Thoracic aorta (tissue), 2 donors: ENCODE measurements at places on chromosomes 7 and 10. TPM values are rescaled to one million over a fixed set of nuclear protein-coding genes. Genes with fewer than 3 reads are reported as not detected.
A peak's percentile ranks its signal among the peaks of the same experiment; 100 is the strongest.

GRCh38 chr10:76040830-76041220 lies 609.4 kb downstream of the LRMDA start:
- no peak for DNase-seq
- H3K36me3 ChIP-seq = no peaks in the 10 kb centered on the region
- H3K27me3 ChIP-seq = no peaks in the 10 kb centered on the region
- no peak overlapping the region for H3K27ac ChIP-seq
- H3K4me1 ChIP-seq = peaks cover 1% of the 10 kb centered on the region

Gene PNLIPRP2
- total RNA-seq = 2.3 TPM

DNA sequence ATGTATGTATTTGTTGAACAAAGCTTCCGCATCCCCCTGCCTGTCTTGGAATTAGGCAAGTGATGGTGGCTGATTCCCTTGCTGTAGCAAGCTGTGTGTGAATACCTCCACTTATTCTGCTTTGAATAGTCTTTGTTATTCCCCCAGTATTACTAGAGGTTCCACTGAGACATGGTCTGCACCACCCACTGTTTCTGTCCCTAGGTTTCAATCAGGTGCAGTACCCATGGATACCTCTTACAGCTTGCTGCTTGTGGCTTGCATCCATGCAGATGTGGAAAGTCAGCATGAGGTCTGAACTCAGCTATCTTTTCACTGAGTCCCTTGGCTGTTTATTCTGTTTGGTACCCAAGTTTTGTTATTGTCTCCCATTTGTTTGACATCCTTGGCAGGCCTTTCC lies 447.4 kb downstream of the GRM8 start:
- H3K27ac ChIP-seq = no peak overlapping the region
- H3K27me3 ChIP-seq = no peaks in the 10 kb centered on the region
- no peaks in the 10 kb centered on the region for H3K4me1 ChIP-seq
- H3K36me3 ChIP-seq = no peaks in the 10 kb centered on the region
- DNase-seq = no peak

Gene A1CF
- not detected for total RNA-seq

GRCh38 chr10:103451091-103451813 lies 918 bp downstream of the CALHM2 start:
- H3K27ac ChIP-seq = peak overlapping the region; percentile 96
- DNase-seq = peak; percentile 40
- peak overlapping the region; percentile 91 for H3K4me3 ChIP-seq

DNA sequence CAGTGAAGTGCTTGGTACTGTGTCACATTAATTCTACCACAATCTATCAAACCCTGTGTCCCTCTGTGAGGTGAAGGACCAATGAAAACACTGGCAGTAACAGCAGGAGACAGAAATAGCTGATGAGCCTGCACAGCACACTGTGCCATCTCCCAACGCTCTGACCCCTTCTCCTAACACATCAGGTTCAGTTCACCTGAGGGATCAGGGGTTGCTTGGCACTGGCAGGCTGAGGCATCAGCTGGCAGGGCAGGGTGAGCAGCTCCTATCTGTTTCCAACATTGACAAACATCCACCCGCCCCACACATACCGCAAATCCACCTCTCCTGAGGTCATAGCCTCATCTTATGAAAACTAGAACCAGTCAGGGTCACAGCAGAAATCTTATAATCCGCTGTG lies 120.9 kb downstream of the ICA1 start:
- no peaks in the 10 kb centered on the region for H3K27me3 ChIP-seq
- no peak overlapping the region for H3K27ac ChIP-seq
- no peaks in the 10 kb centered on the region for H3K4me1 ChIP-seq
- no peak overlapping the region for H3K4me3 ChIP-seq
- DNase-seq = no peak

- DNase-seq = no peak
- H3K27ac ChIP-seq = no peak overlapping the region
- H3K4me1 ChIP-seq = peaks cover 12% of the 10 kb centered on the region
- H3K4me3 ChIP-seq = no peak overlapping the region
- H3K36me3 ChIP-seq = no peaks in the 10 kb centered on the region
- no peaks in the 10 kb centered on the region for H3K27me3 ChIP-seq
These were observed 141.6 kb upstream of the WNT16 start for GRCh38 chr7:121187222-121187621.

Gene HSPA14
- total RNA-seq = 16.0 TPM

DNA sequence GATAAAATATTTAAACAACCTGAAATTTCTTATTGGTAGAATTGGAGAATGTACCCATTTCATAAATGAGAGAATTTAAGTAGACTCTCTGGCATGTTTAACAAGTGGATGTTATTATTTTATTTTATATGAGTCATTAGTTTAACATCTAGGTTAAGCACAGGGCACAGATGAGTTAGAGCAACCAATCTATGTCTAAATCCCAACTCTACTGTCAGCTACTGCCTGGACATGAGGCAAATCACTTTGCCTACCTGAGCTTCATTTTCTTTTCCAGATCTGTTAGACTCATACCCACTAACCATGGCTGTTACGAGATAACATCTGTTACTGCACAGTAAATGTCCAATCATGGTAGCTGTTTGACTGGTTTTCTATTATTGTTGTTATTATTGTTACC lies 251.1 kb downstream of the INHBA start:
- H3K27ac ChIP-seq = no peak overlapping the region
- H3K27me3 ChIP-seq = no peaks in the 10 kb centered on the region
- no peak for DNase-seq
- H3K36me3 ChIP-seq = no peaks in the 10 kb centered on the region

GRCh38 chr10:75910032-75910431 lies 478.6 kb downstream of the LRMDA start:
- no peak for DNase-seq
- no peaks in the 10 kb centered on the region for H3K36me3 ChIP-seq
- no peak overlapping the region for H3K4me3 ChIP-seq
- H3K4me1 ChIP-seq = no peaks in the 10 kb centered on the region
- no peaks in the 10 kb centered on the region for H3K27me3 ChIP-seq
- no peak overlapping the region for H3K27ac ChIP-seq

DNA sequence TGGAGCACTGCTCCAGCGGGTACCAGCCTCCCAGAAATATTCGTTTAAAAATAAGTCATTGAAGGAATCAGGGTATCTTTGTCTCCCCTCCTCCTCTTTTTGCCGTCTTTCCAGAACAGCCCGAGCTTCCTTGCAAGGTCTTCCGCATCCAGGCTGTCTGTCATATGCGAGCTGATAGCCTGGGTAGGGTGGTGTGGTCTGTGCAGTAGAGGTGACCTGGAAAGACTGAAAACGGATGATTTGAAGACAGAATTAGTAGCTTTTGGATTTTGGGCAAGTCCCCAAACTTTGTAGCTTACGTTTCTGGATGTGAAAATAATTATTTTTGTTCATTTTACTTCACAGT lies 480 bp downstream of the VPS50 start:
- H3K36me3 ChIP-seq = no peaks in the 10 kb centered on the region
- no peak for DNase-seq
- no peaks in the 10 kb centered on the region for H3K27me3 ChIP-seq
- peak overlapping the region; percentile 84 for H3K4me3 ChIP-seq
- peaks cover 8% of the 10 kb centered on the region for H3K4me1 ChIP-seq

Gene HOXA7
- total RNA-seq = 0.28 TPM

GRCh38 chr10:80136134-80136571 lies 3.6 kb downstream of the PLAC9 start:
- no peak overlapping the region for H3K27ac ChIP-seq
- H3K4me1 ChIP-seq = peaks cover 35% of the 10 kb centered on the region
- H3K27me3 ChIP-seq = no peaks in the 10 kb centered on the region

Gene OR6B1
- not detected for total RNA-seq

DNA sequence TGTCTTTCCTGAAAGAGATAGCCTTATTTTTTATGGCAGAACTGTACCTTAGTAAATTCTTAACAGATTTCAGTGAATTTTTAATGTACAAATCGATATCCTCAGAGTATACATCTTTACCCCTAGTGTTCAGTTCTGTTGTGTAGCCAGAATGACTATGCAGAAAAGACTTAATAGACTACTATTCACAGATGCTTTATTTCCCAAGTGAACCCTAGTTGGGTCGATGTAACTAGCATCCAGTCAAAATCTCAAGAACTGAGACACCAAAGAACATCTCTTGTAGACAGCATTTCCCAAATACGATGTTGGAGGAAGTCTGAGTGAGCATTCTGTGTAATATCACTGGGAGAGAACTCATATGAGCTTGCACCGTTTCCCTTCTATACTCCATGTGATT lies 1.5 kb downstream of the AKR1C3 start:
- H3K4me3 ChIP-seq = peak overlapping the region; percentile 77
- DNase-seq = no peak
- peaks cover 3% of the 10 kb centered on the region for H3K4me1 ChIP-seq
- peak overlapping the region; percentile 77 for H3K27ac ChIP-seq

GRCh38 chr7:30178748-30179436 lies 44.1 kb downstream of the MTURN start:
- no peaks in the 10 kb centered on the region for H3K36me3 ChIP-seq
- DNase-seq = no peak
- H3K4me3 ChIP-seq = peak overlapping the region; percentile 24
- peak overlapping the region; percentile 54 for H3K27ac ChIP-seq

Gene MMRN2
- 49.4 TPM for total RNA-seq

Gene DTX2
- total RNA-seq = 19.1 TPM

DNA sequence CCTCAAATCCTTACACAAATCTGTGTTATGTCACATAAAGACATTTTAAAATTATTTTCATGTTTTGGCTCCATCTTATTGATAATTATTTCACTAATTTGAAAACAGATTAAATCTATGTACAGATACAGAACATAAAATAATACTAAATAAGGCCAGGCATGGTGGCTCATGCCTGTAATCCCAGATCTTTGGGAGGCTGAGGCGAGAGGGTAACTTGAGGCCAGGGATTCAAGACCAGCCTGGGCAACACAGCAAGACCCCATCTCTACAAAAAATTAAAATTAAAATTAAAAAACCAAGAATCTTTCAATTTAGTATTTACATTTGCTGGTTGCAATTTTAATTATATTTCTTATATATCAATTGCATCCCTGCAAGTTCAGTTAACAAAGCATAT lies 246.4 kb upstream of the MKLN1 start:
- no peak for DNase-seq
- no peaks in the 10 kb centered on the region for H3K27me3 ChIP-seq
- no peak overlapping the region for H3K4me3 ChIP-seq
- H3K4me1 ChIP-seq = peaks cover 43% of the 10 kb centered on the region
- no peaks in the 10 kb centered on the region for H3K36me3 ChIP-seq

DNA sequence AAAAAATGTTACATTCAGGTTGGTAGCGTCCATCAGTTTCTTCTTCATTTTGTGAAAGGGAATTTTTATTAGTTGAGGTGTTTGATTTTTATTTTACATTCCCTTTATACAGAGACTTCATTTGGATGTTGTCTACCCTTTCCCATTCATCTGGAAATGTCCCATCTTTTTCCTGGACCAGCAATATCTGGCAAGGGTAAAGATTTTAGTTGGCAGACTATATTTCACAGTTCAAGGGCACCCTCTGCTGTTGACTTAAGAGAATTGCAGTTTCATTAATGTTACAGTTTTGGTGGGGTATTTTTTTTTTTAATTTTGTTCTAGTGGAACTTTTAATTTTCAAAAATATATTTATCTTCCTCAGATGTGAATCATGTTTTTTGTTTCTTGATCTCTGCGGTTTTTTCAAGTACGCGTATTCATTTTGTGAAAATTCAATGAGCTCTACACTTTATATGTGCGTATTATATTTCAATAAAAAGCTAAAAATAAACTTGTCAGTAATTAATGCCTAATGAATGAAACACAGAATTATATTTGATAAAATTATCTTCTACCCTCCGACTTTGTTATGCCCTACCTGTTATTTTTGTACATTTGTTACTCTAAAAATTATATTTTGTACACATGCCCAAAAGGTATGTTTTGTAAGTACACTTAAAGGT lies 97.9 kb upstream of the KLF14 start:
- no peaks in the 10 kb centered on the region for H3K27me3 ChIP-seq
- no peaks in the 10 kb centered on the region for H3K36me3 ChIP-seq
- no peaks in the 10 kb centered on the region for H3K4me1 ChIP-seq
- no peak overlapping the region for H3K4me3 ChIP-seq
- no peak overlapping the region for H3K27ac ChIP-seq

GRCh38 chr7:47301657-47302295 lies 280.1 kb downstream of the TNS3 start:
- H3K27ac ChIP-seq = peak overlapping the region; percentile 34
- peaks cover 25% of the 10 kb centered on the region for H3K36me3 ChIP-seq
- H3K4me1 ChIP-seq = peaks cover 22% of the 10 kb centered on the region
- no peak for DNase-seq

Gene DUS4L
- total RNA-seq = 10.3 TPM

DNA sequence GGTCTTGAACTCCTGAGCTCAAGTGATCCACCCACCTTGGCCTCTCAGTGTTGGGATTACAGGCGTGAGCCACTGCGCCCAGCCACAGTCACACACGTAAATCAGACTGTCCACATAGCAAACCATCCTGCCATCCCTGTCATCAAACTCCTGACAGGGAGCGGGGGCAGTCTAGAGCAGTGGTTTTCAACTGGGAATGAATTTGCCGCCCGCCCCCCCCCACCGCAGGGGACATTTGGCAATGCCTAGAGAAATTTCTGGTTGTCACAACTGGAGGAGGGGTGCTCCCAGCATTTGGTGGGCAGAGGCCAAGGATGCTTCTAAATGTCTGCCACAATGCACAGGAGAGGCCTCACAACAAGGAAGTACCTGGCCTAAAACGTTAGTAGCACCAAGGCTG lies 24.1 kb downstream of the CAMK2G start:
- H3K36me3 ChIP-seq = peaks cover 50% of the 10 kb centered on the region
- H3K27me3 ChIP-seq = no peaks in the 10 kb centered on the region
- DNase-seq = no peak
- peak overlapping the region; percentile 96 for H3K27ac ChIP-seq
- peaks cover 62% of the 10 kb centered on the region for H3K4me1 ChIP-seq

GRCh38 chr7:51244053-51244452 lies 72.6 kb downstream of the COBL start:
- H3K27ac ChIP-seq = no peak overlapping the region
- no peaks in the 10 kb centered on the region for H3K27me3 ChIP-seq
- H3K4me3 ChIP-seq = no peak overlapping the region
- no peaks in the 10 kb centered on the region for H3K4me1 ChIP-seq

DNA sequence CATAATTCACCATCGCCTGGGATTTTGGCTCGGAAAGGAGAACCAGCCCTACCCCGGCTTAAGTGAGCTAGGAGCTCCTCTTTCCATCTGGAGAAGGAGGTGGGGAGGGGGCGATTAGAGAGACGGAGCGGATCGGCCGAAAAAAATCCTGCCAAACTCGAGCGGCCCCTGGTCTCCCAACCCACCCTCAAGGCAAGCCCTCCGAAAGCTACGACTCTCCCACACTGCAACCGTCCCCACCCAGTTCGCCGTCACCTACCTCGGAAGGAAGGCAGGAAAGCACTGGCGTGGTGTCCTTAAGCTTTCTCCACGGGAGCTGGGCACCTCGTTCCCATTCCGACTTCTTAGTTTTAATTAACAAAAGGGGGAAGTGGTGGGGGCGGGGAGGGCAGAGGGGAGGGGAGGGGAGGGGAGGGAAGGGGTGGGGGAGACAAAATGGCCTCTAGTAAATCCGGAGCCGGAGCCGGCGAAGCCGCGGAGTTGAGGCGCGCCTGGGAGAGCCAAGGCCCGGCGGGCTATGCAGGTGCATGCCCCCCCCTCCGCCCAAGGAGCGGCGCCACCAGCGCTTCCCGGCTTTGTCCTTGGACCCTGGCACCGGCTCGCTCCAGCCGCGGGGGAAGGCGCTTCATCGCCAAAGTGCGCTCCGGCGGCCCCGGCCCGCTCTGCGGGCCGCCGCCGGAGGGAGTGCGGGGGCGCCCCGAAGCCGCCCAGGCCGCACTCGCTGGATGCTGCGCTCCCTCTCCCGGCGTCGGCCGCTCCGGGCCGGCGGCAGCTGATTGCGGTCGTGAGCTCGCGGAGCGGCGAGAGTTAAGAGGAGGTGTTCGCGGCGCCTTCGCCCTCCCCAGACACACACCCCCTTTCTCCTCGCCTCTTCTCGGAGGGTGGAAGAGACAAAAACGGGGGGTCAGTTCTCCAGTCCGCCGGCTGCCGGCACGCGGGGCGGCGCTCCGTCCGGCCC lies at the start of gene LRRC4:
Gene LRRC4 (minus strand): TSS at position 784 of the 958 bp plus-strand sequence. CDS start 797 bp downstream, outside the sequence.
- H3K4me3 ChIP-seq = peak within 1 kb of the TSS; percentile 71
